Brain microvascular endothelial cell (primary cell): ENCODE measurements at places on chromosomes 12 and 14.

DNA sequence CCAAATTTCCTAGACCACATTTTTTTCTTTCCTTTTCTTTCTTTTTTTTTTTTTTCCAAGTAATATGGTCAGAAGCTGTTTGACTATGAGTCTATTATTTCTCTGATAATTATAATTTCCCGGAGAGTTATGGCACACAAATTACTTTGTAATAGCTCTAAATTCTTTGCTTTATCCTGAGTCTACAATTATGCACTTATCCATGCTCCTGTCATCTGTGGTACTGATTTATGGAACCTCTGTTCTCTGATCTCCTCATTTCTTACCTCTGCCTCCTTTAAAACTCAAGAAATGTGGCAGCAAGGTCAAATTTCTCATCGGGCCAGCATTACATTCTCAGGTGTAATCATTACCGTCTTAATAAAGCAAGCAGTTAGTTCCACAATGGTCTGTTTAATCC, 282.1 kb downstream of the PAWR start:
- no peak for DNase-seq

DNA sequence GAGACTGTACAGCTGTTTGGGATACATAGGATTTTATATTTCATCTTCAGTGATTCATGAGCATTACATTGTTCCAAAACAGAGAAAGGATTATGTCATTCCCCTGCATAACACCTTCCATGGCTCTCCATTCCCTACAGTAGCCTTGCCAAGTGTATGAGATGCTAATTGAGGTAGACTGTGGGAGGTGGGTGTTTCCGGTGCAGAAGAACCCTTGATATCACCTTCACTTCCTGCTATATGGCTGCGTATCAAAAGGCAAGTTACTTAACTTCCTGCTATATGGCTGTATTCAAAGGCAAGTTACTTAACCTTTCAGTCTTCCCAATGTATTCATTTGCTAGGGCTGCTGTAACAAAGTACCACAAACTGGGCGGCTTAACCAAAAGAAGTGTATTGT, 11.2 kb downstream of the FAR2 start:
- no peak for DNase-seq

DNA sequence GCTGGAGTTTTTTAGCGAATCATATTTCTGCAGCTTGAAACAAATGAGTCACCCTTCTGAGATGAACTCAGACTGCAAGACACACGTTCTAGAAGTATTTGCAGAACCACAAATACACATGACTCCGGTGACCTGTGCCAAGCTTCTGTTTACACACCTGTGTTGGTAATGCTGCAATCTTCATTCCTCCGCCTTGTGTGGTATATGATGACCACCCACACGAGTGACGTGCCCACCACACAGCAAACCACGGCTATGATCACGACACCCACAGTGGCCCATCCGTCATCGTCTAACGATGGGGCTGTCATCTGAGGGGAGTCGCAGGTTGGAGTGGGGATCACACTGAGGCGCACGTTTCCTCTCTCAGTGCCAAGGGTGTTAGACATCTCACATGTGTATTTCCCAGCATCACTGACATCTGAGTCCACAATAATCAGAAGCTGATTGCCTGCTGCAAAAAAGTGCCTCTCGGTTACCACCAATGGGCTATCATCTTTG, 43.0 kb downstream of the LRIG3 start:
- DNase-seq: peak; percentile 98

DNA sequence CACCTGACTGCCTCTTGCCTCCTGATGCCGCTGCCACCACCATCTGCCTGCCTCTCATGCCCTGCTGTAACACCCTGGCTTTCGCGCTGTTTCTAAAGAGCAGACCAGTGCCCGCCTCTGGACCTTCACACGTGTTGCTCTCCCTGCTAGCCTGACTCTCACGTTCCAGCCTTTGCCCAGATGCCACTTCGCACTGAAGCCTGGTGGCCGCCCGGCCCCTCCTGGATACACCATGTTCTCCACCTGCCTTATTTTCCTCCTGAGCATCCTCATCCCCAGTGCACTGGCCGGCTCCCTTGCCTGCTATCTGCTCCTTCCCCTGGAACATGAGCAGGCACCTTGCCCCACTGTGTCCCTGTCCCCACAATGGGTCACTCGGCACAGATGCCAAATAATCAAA, 146.5 kb downstream of the PIWIL1 start:
- DNase-seq: no peak

- DNase-seq: peak; percentile 36
These were observed 33.5 kb upstream of the NXPH4 start for GRCh38 chr12:57182918-57183575.

DNA sequence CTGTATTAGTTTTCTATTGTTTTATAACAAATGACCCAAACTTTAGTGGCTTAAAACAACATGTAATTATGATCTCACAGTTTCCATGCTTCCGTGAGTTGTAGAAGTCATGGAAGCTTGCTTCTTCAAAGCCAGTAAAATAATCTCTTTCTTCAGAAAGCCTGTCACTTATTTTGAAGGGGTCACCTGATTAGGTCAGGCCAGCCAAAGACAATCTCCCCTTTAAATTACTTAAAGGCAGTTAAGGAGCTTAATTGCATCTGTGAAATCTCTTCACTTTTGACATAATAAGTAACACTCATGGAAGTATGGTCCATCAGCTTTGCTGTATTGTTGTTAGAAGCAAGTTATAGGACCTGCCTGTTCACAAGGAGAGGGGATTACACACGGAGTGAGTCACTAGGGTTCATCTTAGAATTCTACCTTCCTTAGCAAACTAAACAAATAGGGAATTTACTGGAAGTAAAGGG, 89.8 kb downstream of the FAR2 start:
- DNase-seq: peak; percentile 35

- no peak for DNase-seq
These were observed 27.9 kb upstream of the DEGS2 start for GRCh38 chr14:100187247-100187833.

GRCh38 chr12:2479851-2480535, 314.8 kb upstream of the FKBP4 start:
- DNase-seq: no peak

DNA sequence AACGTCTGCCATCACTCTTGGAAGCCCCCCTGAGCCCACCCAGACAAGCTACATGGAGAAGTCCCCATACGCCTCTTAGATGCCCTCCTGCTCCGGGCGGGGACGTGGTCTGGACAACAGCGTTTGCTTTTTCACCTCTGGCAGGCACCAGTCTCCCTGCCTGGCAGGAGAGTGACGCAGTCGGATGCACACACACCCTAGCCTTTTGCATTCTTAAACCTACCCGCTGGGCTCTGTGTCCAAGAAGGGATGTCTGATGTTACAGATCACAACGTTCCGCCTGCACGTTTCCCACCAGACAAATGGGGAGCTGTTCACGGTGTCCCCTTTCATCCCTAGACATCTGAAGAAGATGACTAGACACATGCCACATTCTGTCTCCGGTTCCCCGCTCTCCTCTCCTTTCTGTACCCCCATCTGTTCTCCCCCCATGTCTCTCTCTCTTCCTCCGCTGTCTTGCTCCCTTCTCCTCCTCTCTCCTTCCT, 100.2 kb downstream of the RIMBP2 start:
- DNase-seq: no peak

GRCh38 chr12:100753837-100754236, 40.7 kb upstream of the ANO4 start:
- no peak for DNase-seq

- no peak for DNase-seq
These were observed 29.3 kb downstream of the AK7 start for GRCh38 chr14:96421236-96421635.

GRCh38 chr12:106519607-106520021, 63.2 kb upstream of the RFX4 start:
- DNase-seq: no peak

DNA sequence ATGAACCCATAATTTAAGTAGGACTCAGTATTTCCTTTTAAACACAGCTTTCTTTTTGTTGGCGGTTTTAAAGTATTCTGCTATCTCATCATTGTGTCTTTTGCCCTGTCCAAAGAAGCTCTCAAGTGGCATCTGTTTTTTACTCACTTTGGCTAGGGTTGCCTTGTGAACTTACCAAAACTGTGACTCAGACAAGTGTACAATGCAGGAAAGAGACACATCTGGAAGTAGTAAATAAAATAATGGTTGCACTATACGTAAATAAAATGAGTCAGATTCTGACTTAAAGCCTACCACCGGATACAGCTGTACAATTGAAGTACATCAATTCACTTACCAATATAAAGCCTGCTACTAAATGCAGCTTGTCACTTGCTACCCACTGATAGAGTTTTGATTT, 619.2 kb upstream of the LRFN5 start:
- DNase-seq: no peak

DNA sequence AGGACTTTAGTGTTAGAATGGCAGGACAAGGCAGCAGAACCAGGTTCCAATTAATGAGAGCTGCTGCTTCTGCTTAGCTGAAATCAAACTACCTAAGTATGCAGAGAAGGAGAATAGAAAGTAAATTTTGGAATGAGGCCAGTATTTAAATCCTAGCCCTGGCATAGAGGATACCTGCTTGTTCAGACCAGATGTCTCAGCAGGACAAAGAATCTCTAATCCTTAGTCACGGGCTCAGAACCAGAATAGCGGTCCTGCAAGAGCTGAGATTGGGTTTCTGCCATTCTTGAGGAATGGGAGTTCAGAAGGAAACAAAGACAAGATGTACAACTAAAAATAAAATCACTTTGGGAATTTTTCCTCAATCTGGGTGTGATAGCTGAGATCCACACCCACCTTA, 550.8 kb upstream of the TMEM132C start:
- DNase-seq: no peak

- no peak for DNase-seq
These were observed 120.0 kb downstream of the SCARB1 start for GRCh38 chr12:124743479-124744272.

- no peak for DNase-seq
These were observed 21.7 kb upstream of the KICS2 start for GRCh38 chr12:64243809-64244208.

GRCh38 chr12:41250748-41251147, 62.6 kb downstream of the PDZRN4 start:
- peak; percentile 3 for DNase-seq

GRCh38 chr14:67562025-67562775, 29.1 kb downstream of the PLEKHH1 start:
- no peak for DNase-seq

GRCh38 chr14:76688383-76688671, 72.9 kb upstream of the VASH1 start:
- DNase-seq: no peak

DNA sequence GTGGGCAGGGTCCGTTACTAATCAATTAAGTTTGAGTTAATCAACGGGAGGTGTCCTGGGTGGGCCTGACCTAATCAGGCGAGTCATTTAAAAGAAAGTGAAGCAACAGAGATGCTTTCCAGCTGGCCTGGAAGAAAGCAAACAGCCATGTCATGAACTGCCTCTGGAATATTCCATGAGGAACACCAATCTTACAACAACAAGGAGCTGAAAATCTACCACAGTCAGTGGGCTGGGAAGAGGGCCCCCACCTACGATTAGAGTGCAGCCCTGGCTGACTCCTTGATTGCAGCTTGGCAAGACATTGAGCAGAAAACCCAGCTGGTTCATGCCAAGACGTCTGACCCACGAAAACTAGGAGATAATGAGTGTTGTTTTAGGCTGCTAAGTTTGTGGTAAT, 56.2 kb downstream of the SSPN start:
- DNase-seq: no peak

DNA sequence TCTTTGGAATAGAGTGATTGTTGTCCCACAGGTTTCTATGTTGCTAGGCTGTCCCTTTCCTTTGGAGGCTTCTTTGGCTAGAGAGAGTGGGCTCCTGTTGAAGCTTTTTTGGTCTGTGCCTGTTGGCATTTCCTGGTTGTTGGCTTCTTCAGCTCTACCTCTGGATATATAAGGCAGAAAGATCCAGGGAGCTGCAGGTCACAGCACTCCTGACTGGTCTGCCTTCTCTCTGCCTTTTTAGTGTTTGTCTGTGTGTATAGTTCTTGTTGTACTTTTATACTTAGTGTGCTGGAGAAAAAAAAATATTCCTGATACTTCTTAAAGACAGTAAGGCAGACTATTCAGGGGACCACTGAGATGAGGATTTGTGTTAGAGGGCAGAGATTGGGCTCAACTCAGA, 202.7 kb downstream of the FBXL14 start:
- no peak for DNase-seq

- no peak for DNase-seq
These were observed 15.5 kb upstream of the IRF2BPL start for GRCh38 chr14:77043984-77044485.

- no peak for DNase-seq
These were observed 51.4 kb downstream of the RFX4 start for GRCh38 chr12:106634206-106634605.

GRCh38 chr12:52050758-52051541, at the start of gene NR4A1:
Gene NR4A1 (plus strand): TSS chr12:52051442. CDS start chr12:52054329, 2,887 bp downstream.
- DNase-seq: peak; percentile 96

DNA sequence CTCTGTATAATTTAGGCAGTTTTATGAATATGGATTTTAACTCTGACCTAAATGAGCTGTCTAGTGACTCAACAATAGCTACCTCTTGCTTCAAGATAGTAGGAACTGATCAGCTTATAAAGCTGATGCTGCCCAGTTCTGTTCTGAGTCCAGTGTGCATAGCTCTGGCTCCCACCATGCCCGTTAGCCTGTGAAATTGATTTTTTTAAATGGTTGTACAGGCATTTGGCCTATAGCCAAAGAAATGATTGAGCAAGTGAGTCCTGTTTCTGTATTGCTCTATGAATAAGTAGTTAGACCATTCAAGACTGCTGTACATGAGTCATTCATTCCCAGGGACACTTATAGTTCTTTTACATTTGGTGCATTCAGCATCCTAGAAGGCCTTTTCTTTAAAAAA, 36.4 kb downstream of the SAMD4A start:
- no peak for DNase-seq

DNA sequence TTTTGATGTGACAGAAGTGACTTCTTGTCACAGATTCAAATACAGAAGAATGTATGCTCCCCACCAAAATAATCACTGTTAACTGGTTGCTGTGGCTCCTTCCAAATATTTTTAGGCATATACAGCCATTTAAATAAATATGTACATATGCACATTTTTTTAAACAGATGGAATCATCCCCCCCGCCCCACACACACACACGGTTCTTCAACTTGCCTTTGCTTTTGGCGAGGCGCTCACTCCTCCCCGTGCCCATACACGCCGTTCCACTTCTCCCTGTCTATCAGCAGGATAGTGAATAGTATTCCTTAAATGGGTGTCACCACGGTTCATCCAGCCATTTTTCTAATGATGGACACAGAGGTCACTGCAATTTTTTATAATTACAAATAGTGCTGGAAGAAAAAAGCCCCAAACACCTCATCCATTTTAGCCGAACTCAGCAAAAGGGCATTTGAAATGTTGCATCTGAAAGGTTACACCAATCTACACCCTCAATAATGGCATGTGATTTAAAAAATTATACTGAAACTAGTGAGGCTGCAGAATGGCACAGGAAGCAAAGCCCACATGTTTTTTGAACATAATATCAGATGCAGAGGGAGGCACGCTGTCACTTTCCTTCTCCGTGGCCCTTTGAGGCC, 39.2 kb upstream of the MEG3 start:
- no peak for DNase-seq

- DNase-seq: no peak
These were observed 3.2 kb downstream of the GPR132 start for GRCh38 chr14:105062048-105062433.
